ENCODE measurements at places on chromosomes 2 and 18.

DNA sequence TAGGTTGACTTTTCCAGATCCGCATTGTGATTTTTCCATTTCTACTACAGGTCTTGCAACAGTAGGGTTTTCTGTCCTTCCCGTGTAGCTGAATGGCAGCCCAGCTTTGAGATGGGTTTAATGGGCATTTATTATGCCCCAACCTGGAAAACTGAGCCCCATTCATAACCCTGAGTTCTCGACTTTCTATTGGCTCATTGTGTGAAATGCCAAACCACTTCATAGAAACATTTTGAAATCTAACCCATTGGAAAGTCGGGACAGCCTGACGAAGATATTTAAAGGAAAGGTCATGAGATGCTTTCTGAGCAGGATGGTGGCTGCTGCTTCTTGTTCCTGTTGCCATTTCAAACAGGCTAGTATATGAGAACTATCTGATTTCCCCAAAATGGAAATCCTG lies 203.5 kb downstream of the ZFP36L2 start:
- DNase-seq: no peak

GRCh38 chr2:44167311-44167907 lies 1.3 kb upstream of the PPM1B start:
- no peak for DNase-seq

DNA sequence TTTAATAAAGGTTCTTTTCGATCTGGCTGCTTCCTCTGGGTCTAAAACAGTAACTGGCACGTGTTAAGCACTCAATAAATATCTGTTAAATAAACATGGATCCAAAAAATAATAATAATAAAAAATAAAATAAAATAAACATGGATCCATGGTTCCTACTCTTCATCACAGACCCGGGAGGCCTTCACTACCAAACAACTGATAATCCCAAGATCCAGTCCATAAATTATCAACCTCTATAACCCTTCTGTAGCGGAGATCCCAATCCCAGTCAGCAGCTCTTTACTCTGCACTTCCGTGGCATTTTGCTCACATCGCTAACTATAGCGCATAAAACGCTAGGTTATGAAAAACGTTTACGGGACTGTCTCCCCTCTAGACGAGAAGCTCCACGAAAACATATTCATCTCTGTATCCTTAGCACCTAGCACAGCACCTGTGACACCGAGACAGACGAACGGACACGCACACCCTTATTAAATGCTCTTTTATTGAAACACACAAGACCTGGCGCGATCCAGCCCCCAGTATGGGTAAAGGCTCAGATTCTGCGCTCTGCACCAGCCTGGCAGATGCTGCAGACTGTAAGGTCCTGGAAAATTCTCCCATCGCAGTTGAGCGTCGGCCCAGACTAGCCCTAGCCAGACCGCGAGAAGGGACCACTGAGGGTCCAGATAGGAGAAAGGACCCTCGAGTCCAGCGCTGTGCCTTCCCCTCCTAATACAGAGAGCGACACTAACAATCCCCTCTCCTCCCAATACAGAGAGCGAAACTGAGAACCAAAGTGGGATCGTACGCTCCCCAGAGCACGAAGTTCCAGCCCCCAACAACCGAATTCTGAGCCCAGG lies 770 bp downstream of the NBAS start:
- peak; percentile 28 for DNase-seq

DNA sequence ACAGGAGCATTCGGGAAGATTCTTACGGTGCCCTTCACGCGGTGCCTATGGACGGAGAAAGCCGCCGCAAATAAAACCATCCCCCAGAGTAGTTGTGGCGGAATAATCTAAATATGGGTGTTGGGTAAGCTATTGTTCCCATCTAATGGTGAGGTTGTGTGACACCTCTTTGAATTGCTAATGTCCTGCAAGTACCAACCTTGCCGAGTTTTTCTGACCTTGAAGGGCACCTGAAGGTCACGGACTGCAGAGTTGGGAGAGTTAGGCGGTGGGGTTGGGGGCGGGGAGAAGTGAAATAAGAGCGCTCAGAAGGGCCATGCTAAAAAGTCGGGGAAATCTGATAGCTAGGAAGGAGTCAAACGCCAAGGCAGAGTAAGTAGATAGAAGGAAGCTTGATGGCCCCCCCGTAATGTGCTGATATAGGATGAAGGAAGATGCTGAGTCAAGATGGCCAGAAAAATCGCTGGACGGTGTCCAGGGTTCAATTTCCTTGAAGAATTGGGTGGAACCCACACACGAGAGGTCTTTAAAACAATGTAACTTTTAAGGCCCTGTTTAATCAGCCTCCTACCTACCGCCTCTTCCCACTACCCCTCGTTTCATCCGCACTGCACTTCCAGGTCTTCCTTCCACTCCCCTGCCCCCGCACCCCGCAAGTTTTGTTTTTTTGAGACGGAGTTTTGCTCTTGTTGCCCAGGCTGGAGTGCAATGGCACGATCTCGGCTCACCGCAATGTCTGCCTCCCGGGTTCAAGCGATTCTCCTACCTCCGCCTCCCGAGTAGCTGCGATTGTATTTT lies 600 bp downstream of the KATNAL2 start:
- peak; percentile 60 for DNase-seq

DNA sequence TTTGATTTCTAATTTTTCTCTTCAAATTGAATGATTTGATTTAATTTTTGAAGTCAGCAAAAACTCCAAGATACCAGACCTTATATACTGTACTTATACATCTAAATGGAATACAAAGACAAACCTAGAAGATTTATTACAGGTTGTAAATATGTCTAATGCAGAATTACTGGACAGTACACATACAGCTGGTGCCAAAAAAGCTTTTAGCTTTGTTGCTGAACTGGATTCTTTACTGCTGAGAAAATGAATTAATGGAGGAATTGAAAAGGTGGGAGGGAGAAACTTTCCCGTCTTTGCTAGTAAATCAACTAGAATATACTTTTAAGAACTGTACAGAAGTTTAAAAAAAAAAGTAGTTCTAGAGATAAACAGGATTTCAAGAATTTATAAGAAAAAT lies 17.5 kb downstream of the C1D start:
- no peak for DNase-seq

DNA sequence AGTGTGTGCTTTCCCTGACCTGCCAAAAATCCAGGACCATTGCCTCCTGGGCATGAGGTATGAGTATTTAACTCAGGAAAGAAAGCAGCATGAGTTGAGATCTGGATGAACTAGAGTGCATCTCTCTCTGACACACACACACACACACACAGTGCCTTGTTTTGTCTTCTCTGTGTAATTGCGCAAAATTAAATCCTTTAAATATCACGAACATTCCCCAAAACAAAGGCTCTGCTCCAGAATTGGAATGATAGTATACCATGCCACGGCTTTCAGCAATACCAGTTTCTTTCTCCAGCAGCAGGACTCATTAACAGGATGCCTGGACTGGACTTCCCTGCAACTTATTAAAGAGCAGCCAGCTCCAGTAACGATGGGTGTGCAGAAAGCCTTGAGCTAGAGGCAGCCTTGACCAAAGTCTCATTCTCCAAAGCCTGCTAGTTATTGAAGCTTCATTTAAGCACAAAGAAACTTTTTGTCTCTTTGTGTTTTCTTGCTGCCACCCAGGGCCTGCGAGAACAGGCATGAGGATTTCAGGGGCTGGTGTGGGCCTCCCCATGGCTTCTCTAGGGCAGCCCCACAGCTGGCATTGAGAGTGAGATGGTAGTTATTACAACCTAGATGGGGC lies 101.7 kb downstream of the NRP2 start:
- no peak for DNase-seq

GRCh38 chr2:97913846-97914245 lies 81.9 kb downstream of the TMEM131 start:
- DNase-seq: no peak

- DNase-seq: peak; percentile 54
Observed at GRCh38 chr2:103789381-103790095, 1027.7 kb downstream of the TMEM182 start.

- DNase-seq: no peak
Observed at GRCh38 chr2:216947055-216947454, 87.2 kb upstream of the TNP1 start.

- peak; percentile 97 for DNase-seq
Observed at GRCh38 chr2:217756375-217757107, 246.3 kb downstream of the TNS1 start.

DNA sequence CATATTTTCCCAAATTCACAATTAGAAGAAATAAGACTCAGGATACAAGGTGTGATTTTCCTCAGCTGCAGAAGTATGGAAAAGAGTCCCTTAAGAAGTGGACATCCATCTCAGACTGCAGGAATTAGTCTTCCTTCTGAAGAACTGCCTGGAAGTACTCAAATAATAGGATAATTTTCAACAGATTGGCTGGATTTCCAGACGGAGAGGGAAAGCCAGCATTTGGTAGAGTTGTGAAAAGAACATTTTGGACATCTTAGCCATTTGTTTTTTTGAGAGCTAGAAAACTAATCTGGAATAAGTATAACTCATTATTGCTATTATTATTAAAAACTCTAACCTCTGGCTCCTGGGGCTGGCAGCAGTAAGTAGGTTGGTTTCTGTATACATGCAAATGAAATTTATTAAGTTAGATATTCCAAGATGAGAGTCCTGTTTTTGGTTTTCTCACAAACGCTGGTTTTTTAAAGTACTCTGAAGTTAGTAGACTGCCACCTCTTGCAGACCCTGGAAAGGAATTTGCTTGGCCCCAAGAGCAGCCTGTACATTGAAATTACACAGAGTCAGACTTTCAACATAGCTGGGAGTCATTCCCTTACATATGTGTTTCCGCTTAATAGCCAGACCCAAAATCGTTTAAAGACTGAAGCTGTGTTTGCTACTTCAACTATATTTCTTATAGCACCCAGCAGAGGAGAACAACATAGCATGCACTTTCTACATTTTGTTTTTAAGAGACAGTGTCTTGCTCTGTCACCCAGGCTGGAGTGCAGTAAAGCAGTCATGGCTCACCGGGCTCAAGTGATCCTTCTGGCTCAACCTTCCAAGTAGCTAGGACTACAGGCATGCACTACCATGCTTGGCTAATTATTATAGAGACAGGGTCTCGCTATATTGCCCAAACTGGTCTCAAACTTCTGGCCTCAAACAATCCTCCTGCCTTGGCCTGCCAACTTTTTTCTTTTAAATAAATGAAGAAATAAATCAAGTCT lies 142.4 kb downstream of the THADA start:
- DNase-seq: no peak

- no peak for DNase-seq
Observed at GRCh38 chr2:62219407-62220159, 23.7 kb downstream of the B3GNT2 start.

DNA sequence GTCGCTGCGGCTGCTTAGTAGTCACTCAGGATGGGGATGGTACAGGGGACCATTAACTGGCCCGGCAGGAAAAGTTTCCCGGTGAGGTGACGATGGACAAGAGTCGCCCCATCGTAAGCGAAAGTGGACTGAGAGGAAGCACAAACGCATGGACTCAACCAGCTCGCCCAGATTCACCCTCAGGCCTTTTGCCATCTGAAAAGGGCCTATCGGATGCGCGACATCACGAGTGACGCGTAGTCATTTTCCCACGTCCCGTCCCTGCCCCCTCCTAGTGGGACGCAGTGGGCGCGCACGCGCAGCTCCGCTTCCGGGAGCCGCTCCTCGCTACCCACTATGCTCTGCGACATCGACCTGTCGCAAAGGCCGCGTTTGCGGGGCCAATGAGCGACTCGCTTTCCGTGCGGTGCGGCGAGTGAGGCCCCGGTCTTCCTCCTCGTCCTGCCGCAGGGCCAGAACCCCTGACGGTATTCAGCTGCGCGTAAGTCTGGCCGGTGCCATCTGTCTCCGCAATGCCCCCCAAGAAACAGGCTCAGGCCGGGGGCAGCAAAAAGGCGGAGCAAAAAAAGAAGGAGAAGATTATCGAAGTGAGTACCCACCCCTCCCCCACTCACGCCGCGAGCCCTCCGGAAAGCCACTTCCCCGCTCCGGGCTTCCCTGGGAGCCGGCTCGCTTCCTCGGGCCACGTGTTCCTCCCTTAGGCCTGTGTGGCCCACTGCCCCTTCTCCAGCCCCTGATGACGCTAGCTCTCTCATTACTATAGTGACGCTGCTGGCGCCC lies at the start of gene ZC3H15:
TSS of gene ZC3H15 (plus strand) at position 390 of the 780 bp plus-strand sequence. CDS start at position 513, 123 bp downstream.
- peak; percentile 95 for DNase-seq

- no peak for DNase-seq
Observed at GRCh38 chr2:54767921-54768320, 44.5 kb downstream of the EML6 start.

- no peak for DNase-seq
Observed at GRCh38 chr2:237895544-237896506, 36.4 kb downstream of the RAMP1 start.

DNA sequence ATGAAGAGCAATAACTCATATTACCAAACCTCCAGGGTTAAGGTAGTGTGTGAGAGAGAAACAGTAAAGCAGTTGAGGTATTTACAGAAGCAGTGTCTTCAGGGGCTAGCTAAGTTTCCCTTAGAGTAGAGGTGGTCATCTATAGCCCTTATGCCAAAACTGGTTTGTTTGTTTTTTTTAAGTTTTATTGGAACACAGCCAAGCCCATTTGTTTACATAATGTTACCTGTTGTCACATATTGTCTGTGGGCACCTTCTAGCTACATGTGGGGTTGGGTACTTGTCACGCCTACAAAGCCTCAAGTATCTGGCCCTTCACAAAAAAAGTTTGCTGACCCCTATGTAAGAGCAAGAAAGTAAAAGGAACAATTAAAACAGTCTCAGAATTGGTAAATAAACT lies 39.4 kb downstream of the ACTR2 start:
- no peak for DNase-seq

DNA sequence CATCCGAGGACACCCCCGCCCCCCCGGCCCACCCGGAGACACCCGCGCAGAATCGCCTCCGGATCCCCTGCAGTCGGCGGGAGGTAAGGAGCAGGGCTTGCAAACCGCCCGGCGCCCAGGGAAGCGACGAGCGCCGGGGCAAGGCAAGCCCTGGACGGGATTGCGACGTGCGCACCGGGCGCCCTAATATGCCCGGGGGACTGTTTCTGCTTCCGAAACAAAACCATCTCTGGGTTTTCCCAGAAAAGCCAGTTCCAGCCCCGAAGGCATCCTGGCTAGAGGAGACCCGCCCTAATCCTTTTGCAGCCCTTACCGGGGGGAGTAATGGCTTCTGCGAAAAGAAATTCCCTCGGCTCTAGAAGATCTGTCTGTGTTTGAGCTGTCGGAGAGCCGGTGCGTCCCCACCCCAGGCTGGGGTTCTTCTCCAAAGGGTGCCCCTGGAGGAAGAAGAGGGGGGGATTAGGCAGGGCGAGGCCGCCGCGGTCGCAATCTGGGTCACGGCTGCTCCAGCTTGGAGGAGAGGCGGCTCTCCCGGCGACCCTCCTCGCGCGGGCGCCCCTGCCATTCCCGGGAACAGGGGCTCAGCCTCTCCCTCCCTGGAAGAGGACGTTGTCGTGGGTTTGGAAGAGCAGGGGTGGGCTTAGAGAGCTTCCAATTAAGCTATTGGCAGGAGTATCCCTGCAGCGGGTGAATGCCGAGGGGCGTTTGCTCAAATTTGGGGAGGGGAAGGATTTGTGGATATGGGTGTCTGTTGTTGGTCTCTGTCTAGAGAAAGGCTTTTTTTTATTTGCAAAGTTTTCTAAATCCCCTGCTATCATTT lies 521 bp downstream of the MYCN start:
- DNase-seq: no peak

GRCh38 chr2:127805491-127805890 lies 5.5 kb downstream of the WDR33 start:
- no peak for DNase-seq

- DNase-seq: no peak
Observed at GRCh38 chr18:45526114-45526841, 89.0 kb upstream of the SLC14A2 start.
